ENCODE measurements at places on chromosomes 12 and 14.

DNA sequence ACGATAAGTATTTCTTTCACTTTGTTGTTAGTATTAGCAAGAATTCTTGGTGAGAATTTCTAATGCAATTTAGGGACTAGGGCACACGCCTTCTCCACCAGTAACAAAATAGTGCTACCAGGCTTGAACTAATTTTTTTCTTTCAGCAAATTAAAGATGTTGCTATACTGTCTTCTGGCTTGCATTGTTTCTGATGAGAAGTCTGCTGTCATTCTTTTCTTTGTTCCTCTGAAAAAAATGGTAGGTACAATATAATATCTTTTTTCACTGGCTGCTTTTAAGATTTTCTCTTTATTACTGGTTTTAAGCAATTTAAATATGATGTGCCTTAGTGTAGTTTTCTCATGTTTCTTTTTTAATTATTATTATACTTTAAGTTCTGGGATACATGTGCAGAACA, 171.2 kb downstream of the PCNX1 start:
- H3K27me3 ChIP-seq, result no peaks in the 10 kb centered on the region
- H3K27ac ChIP-seq, result no peak overlapping the region
- peaks cover 3% of the 10 kb centered on the region for H3K4me1 ChIP-seq
- no peak overlapping the region for H3K4me3 ChIP-seq
- DNase-seq, result no peak

- H3K4me1 ChIP-seq, result no peaks in the 10 kb centered on the region
- no peak for DNase-seq
- H3K27ac ChIP-seq, result no peak overlapping the region
- H3K36me3 ChIP-seq, result no peaks in the 10 kb centered on the region
- H3K27me3 ChIP-seq, result no peaks in the 10 kb centered on the region
Observed at GRCh38 chr12:89927226-89927698, 218.6 kb upstream of the ATP2B1 start.

DNA sequence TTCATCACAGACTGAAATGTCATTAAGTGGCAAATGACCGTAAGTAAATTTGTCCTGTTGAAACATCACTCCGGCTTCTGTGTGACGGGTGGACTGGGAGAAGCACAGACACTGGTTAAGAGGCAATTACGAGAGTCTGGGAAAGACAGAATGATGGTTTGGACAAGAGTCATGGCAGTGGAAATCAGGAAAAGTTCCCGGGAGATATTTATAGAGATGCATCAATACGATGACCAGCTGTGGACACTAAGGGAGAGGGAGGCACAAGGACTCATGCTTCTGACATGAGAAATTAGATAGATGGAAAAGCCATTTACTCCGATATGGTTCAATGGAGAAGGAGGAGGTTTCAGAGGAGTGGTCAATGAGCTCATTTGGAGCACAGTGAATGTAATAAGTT, 27.3 kb downstream of the CKAP4 start:
- peaks cover 1% of the 10 kb centered on the region for H3K36me3 ChIP-seq
- H3K4me1 ChIP-seq, result no peaks in the 10 kb centered on the region
- no peak overlapping the region for H3K27ac ChIP-seq
- H3K27me3 ChIP-seq, result peaks cover 11% of the 10 kb centered on the region
- no peak for DNase-seq
- H3K4me3 ChIP-seq, result no peak overlapping the region

DNA sequence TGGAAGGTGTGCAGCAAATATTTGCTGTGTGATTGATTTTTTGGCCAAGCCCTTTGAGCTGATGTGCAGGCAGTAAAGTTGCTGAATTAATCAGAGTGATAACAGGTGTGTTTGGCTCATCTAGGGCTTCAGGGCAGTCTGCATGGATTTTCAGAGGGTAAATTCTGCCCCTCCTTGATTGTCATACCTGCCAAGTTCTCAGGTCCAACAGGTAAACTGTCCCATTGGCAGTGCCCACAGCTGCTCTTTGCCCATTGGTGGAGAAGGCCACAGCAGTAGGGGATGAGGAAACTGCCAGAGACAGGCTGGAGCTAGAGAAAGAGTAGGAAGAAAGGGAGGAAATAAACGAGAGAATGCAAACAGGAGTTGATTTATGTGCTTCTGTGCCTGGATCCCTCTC, 33.6 kb downstream of the TEP1 start:
- no peak overlapping the region for H3K4me3 ChIP-seq
- H3K36me3 ChIP-seq, result peaks cover 24% of the 10 kb centered on the region

GRCh38 chr14:90545966-90546751, 149.3 kb downstream of the CALM1 start:
- peaks cover 3% of the 10 kb centered on the region for H3K36me3 ChIP-seq
- DNase-seq, result no peak
- H3K4me1 ChIP-seq, result peaks cover 14% of the 10 kb centered on the region
- no peak overlapping the region for H3K27ac ChIP-seq
- no peak overlapping the region for H3K4me3 ChIP-seq

GRCh38 chr14:24182110-24182882, 6.3 kb downstream of the IPO4 start:
- peak overlapping the region; percentile 88 for H3K27ac ChIP-seq
- H3K36me3 ChIP-seq, result peaks cover 26% of the 10 kb centered on the region
- H3K4me1 ChIP-seq, result peaks cover 2% of the 10 kb centered on the region
- DNase-seq, result no peak
- no peak overlapping the region for H3K4me3 ChIP-seq

- H3K27ac ChIP-seq, result no peak overlapping the region
- no peak for DNase-seq
- peaks cover 4% of the 10 kb centered on the region for H3K4me1 ChIP-seq
- no peaks in the 10 kb centered on the region for H3K27me3 ChIP-seq
Observed at GRCh38 chr12:19107750-19108149, 21.8 kb upstream of the PLEKHA5 start.

DNA sequence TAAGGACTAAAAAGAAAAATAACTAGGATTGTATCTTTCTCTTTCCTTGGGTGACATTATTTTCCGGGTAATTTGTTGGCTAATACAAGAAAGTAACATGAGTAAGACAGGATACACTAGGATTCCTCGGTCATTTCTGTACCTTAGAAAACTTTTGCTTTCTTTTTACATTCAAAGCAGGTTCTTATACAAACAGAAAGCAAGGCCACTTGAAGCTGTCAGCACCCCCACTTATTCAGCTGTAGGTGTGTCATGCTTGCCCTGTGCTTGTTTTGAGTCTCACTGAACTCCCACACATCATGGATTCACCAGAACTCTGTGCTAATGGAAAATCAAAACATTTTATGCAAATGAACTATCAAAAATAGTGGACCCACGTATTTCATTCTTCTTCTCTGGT, 266.8 kb upstream of the CLEC14A start:
- no peak overlapping the region for H3K4me3 ChIP-seq
- no peaks in the 10 kb centered on the region for H3K27me3 ChIP-seq
- DNase-seq, result no peak
- peaks cover 9% of the 10 kb centered on the region for H3K4me1 ChIP-seq
